ENCODE measurements at places on chromosomes 4 and X. TPM values are rescaled to one million over a fixed set of nuclear protein-coding genes. Genes with fewer than 3 reads are reported as not detected.

TCP11X2 gene
- polyA plus RNA-seq, result 0.54 TPM

GPRIN3 gene
- 2.0 TPM for polyA plus RNA-seq

SPINK2 gene
- 0.63 TPM for polyA plus RNA-seq

RPA4 gene
- polyA plus RNA-seq, result 0.42 TPM

UCP1 gene
- polyA plus RNA-seq, result not detected

NHSL2 gene
- polyA plus RNA-seq, result 0.68 TPM

RNF212 gene
- 40.3 TPM for polyA plus RNA-seq

PRSS12 gene
- 5.5 TPM for polyA plus RNA-seq

ADH7 gene
- polyA plus RNA-seq, result not detected

GRCh38 chrX:10591363-10592335 is 28.7 kb downstream of the MID1 start:
- no peak for DNase-seq

DNA sequence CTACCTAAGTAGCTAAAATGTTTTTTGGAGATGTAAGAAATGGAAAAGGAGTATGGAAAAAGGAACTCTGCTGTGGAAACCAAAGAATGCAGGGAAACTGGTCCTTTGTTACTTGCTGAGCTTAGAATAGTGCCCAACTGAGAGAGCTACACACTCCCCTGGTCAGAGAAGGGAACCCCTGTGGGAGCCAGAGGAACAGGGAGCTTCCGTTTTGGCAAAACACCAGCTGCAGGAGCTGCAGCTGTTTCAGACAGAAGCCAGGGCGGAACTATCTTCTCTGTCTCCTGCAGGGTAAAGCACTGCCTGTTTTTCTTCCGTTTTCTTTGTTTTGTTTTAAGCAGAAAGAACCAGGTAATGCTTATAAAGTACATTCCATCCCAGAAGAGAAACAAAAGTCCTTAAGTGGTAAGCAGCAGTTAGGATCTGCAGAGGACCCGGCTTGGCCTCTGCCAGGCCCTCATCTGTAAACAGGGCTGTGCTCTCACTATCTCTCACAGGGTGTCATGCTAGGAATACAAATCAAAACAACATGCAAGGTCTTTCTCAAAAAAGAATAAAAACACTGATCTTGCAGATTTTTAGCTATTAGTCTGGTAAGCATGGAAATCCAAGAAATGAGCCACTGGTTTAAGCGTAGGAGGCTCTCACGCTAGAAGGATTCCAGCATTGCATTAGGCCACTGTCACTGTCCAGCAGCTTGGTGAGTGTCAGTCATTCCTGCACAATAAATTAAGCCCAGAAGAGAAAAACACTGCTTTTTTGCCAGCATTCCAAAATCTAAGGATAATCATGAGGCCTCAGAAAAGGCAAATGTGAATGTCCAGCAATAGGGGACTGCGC is 76.1 kb downstream of the CHST7 start:
- no peak for DNase-seq

DNA sequence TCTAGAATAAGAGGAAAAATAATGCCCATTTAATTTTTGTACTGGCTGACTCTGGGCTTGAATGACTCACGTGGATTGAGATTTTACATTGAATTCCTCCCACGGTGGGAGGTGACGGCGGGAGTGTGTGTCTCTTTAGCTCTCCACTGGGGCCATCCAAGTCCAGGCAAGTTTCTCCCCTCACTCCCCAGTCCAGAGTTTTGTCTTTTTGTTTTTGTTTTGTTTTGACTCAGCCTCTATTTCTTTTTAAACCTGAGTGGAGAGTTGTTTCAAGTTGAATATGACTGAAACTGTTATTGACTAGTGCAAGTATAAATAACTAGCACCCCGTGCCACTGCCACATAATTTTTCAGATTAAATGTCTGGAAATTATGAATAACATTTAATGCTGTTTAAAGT is 13.6 kb downstream of the CHST7 start:
- DNase-seq, result no peak

- no peak for DNase-seq
Observed at GRCh38 chr4:3299976-3300671, 7.3 kb downstream of the RGS12 start.

GRCh38 chrX:152445926-152446325 is 5.2 kb downstream of the GABRA3 start:
- no peak for DNase-seq

GRCh38 chr4:77342170-77342810 is 185.3 kb downstream of the CCNG2 start:
- DNase-seq, result no peak

GRCh38 chr4:166363198-166363597 is 490.2 kb downstream of the TLL1 start:
- DNase-seq, result no peak

GRCh38 chrX:10083809-10084208 is 73.0 kb upstream of the CLCN4 start:
- no peak for DNase-seq

- DNase-seq, result no peak
Observed at GRCh38 chrX:17154001-17154400, 207.5 kb downstream of the REPS2 start.

DNA sequence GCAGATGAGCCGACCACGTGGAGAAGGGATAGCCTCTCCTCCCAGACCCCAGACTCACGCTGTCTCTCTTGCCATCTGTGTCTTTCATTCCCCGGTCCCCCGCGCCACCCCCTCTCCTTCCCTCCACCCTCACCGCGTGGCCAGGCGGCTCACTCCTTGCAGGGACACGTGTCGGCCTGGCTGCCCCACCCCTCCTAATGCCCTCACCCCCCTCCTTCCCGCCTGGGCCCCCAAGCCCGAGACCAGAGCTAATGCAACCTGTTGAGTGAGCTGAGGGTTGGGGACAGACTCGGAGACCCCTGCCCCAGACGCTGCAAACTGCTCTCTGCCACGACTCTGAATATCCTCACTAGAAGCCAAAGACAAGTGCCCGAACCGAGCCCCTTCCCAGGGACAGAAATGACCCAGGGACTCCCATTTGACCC is 1.8 kb downstream of the SLC38A5 start:
- peak; percentile 86 for DNase-seq

GRCh38 chr4:1975880-1976279 is 32.9 kb downstream of the NELFA start:
- no peak for DNase-seq

GRCh38 chr4:184104419-184105101 is 113.1 kb downstream of the ENPP6 start:
- DNase-seq, result peak; percentile 49

DNA sequence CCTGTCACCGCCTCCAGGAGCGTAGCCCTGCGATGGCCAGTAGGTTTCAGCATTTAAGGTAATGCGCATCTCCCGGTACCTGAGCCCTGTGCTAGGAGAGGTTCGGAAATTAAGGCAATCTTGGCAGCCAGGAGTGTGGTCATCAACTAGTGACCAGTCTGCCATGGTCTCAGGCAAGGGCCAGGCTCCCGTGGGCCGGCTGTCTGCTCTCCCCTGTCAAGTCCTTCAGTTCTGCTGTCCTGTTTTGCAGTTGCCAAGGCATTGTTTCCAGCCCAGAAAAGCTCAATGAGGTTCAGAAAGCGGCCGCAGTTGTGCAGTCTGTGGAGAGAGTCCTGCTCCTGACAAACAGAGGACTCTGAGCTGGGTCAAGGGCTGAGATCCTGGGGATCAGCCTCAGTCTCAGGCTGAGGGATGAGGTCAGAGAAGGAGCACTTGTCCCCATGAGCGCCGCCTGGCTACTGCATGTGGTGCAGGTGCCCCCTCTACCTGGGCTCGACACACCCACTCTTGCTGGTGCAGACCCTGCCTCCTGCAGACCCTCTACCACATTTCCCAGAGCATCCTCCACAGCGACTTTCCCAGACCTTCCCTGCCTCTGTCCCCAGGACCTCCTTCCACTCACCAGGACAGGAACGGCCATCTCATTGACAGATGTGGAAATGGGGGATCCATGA is 53.4 kb upstream of the PSAPL1 start:
- no peak for DNase-seq

DNA sequence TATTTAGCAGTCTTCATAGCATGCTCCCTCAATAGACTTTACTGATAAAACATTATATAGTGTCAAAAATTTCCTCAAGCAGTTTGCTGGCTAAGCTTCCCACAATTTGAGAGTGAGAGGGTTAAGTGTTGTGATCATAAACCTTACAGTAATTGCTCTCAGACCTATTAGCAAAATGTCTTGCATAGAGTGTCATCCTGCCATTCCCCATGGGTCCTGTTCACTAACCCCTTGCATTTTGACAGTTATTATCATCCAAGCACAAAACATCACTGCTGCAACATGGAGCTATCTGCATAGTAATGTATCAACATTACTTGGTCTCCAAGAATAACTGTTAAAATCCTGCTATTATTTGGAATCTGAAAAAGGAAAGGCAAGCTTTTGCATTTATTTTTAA is 196.1 kb upstream of the GK2 start:
- no peak for DNase-seq

DNA sequence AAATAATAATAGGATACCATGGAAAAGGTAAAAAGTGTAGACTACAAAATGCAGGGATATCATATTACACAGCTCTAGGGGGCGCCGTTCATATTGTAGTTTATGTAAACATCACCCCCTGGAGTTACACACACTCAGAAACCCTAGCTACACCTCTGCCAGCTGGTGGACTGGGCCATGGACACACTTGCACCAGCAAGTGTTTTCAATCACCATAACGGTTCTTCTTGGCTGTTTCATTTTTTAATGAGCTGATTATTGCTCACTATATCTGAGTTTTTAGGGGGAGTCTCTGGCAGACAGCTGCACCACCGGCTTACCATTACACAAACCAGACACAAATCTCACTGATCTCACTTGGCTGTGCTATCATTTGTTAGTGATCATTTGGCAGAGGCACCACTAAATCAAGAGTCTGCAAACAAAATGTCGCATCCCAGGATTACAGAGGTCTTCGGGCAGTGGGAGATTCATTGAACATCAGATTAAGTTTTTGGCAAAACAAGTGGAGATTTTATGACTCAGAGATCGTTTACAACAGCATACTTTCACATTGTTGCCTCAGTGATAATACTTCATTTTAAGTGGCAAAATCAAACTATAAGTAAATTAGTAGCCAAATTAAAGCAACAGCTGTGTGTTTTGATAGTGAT is 185.7 kb downstream of the UNC5C start:
- DNase-seq, result no peak

DNA sequence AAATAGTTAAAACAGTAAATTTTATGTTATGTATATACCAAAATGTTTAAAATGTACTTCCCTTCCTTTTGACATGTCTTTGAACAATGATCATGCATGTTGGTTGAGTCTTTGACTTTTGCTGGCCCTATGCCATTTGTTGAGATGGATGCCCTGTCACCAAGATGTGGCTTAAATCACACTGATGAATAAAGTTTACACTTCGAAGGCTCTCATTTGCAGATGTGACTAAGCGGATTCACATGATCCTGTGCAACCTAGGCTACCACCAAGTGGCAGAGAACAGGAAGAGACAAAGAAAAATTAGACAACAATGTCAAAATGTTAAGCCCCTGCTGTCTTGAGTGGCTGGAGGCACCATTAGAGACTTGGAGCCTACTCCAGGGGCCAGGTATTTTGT is 139.9 kb downstream of the RAB28 start:
- no peak for DNase-seq

DNA sequence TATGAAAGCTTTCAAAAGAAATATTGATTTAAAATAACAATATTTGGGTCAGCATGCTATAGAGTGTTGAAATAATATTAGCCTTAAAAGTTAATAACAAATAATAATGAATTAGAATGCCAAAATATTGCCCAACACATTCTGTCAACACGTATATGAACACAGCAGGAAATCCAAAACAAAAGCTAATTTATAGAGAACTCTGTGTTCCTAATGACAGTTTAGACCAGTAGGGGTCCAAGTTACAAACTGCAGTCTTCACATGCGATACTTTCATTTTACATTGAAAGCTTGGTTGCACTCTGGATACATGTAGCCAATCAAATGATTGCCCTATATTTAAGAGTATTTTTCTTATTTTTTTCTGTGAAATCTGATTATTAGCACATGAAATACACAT is 274.4 kb downstream of the DCTD start:
- no peak for DNase-seq

GRCh38 chr4:97952763-97953162 is 190.5 kb downstream of the STPG2 start:
- no peak for DNase-seq
